WTC11 (cell line): ENCODE measurements at places on chromosomes 12 and 14.
A peak's percentile ranks its signal among the peaks of the same experiment; 100 is the strongest.

GRCh38 chr14:69769623-69770022, 2.7 kb downstream of the SRSF5 start:
- DNase-seq: no peak

DNA sequence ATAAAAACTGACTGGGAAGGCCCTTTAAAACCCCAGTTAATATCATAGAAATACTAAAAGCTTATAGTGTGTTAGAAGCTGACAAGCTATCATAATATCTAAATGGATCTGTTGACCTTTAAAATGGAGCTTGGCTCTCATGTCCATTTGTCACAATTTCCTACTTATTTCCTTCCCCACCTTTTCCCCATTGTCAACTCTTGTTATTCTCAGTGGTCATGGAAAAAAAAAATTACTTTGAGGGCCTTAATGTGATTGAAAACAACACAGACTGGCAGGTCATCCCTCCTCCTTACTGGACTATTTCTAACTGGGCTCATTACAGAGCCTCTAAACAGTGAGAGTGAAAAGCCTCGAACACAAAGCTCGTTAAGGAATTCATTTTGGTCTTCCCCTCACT, 13.7 kb upstream of the WNK1 start:
- DNase-seq: no peak

- no peak for DNase-seq
Observed at GRCh38 chr12:116637589-116638150, 78.5 kb downstream of the MAP1LC3B2 start.

- DNase-seq: peak; percentile 32
Observed at GRCh38 chr14:75294649-75295033, 16.0 kb downstream of the FOS start.

DNA sequence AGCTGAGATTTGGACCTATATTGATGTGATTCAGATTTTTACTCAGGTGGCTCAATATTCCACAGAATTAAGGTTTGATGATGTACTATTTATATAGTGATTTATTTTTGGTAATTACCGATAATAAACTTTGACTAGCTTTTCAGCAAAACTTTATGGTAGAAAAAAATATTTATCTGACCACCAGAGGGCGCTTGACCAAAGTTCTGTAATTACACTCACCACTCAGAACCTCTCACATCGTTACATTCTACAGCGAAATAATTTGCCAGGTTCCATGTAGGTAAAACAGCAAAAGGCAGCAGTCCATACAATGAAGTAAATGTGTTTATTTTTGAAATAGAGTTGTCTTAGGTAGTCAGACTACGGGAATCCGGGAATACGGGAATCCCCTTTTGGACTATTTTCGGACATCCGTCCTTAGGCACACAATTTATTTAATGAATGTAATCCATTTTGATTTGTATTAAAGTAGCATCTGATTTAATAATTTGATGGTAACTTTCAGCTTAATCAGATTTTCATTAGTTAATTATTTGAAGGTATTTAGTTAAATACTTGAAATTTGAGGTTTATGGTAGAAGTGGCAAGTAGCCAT, 143.0 kb upstream of the DDHD1 start:
- no peak for DNase-seq
